ENCODE measurements at places on chromosomes 2 and 18.
A peak's percentile ranks its signal among the peaks of the same experiment; 100 is the strongest.

DNA sequence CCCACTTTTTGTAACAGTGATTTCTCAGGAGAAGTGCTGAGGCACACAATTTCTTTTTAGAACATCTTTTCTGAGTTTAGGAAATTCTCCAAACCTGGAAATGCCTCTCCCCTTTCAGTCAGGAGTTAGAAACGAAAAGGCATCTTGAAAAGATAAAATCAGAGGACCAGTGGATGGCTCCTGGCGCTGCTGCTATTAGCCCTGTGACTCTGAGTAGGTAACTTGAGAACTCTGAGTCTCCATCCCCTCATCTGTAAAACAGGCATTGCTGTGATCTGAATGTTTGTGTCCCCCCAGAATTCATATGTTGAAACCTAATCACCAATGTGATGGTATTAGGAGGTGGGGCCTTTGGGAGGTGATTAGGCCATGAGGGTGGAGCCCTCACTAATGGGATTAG is 50.2 kb downstream of the EHD3 start:
- no peak for DNase-seq

DNA sequence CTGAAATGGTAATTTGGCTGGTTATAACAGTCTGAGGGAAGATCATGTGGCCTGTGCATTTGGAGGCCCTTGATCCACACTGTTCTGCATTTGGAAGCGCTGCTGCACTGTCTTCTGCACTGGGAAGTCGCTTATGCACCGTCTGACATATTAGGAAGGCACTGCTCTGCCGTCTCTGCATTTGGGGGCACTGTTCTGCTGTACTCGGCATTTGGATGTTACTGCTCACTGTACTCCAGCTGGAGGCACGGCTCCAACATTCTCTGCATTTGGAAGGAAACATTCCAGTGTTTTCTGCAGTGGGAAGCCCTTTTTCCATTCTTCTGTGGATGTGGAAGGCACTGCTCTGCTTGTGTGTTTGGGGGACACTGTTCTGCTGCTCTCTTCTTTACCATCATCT is 9.6 kb upstream of the PROM2 start:
- DNase-seq = no peak

DNA sequence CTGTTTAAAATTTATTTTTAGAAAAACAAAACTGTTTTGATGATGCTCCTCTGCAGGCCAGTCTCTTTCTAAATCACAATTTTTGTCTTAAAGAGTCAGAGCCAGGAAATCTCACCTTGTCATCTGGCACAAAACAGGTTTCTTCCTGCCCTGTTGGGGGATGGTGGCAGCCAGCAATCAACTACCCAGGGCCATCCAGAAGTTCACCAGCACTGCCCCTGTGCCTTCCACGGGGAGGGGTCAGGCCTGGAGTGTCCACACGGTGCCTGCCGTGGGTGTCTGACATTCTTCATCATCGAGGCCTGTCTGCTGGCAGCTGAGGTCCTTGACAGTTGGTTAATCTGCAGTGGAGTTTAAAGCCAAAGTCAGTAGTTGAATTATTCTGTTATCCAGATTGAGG is 40.0 kb upstream of the BMP10 start:
- DNase-seq = no peak

DNA sequence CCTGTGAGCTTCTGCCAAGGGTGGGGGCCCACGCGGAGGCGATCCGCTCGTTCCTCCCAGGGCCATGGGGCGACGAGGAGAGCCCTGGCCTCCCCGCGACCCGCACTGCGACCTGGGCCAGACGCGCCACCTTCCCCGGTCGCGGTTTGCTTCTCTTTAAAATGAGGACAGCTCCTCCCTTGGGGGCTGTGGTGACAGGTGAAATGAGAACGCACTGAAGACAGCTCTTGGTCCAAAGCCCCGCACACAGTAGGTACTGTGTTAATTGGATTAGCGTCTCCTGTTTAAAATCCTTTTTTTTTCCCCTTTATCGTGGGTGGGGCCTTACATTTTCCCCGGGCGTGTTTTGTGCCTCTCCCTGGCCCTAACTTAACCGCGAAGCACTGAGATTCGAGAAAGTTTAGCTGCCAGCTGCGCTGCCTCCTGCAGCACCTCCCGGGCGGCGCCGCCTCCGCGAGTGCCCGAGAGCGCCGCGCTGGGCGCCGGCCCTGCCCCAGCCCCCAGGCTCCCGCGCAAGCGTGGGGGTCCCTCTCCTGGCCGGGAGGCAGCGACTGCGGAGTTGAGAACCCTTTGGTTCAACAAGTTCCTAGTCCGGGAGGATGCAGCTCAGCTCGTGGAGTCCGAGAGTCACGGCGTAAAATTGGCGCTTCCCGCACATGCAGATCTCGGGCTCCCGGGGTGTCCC is 1.1 kb downstream of the HPCAL1 start:
- DNase-seq = peak; percentile 38

DNA sequence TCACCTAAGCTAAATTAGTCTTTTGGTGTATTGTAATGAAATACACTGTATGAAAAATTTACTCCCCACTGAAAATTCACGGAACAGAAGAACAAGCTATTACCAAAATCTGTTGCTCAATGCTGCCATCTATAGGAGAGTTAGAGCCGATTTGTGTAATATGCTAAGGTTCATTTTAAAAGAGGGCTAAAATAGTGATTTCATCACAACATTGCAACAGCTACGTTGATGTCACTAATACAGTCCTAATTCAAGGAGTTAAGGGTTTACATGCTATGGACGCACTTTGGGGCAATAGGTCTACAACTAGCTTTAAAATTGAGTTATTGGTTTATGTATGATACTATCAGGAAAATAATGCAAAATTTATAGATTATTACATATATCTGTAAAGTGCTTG is 3.0 kb upstream of the IRS1 start:
- DNase-seq = peak; percentile 83

- DNase-seq = no peak
Measured at GRCh38 chr2:42054714-42055430, 7.1 kb downstream of the PKDCC start.

- peak; percentile 77 for DNase-seq
Measured at GRCh38 chr2:69185807-69186206, 172.8 kb downstream of the ANTXR1 start.

GRCh38 chr2:14978845-14979244 is 346.3 kb downstream of the LRATD1 start:
- DNase-seq = no peak

DNA sequence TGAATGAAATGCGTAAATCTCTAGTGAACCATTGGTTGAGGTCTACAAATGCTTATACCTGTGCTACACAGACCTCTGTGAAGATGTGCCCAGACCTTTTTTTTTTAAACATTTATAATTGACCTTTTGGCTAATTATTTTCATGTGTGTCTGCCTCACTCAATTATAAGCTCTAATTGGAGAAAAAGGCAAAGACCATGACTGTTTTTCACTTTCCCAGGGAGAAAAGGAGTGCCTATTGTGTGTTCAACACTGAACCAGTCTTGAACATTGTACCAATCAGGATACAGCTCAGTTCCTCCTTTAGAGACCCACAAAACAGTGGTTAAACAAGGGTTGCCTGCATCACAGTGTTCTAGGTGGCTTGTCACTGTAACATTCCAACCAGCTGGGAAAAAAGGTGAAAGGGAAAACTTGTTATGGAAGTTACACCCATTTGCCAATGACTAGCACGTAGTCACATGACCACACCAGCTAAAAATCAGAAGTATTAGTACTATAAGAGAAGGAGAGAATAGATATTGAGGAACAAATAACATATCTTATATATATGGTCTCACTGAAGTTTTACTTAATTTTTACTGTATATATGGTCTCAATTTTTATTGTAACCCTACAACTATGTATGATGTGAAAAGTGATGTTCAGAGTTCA is 13.4 kb downstream of the TANK start:
- DNase-seq = no peak

- DNase-seq = no peak
Measured at GRCh38 chr2:113698892-113699447, 57.5 kb downstream of the SLC35F5 start.

DNA sequence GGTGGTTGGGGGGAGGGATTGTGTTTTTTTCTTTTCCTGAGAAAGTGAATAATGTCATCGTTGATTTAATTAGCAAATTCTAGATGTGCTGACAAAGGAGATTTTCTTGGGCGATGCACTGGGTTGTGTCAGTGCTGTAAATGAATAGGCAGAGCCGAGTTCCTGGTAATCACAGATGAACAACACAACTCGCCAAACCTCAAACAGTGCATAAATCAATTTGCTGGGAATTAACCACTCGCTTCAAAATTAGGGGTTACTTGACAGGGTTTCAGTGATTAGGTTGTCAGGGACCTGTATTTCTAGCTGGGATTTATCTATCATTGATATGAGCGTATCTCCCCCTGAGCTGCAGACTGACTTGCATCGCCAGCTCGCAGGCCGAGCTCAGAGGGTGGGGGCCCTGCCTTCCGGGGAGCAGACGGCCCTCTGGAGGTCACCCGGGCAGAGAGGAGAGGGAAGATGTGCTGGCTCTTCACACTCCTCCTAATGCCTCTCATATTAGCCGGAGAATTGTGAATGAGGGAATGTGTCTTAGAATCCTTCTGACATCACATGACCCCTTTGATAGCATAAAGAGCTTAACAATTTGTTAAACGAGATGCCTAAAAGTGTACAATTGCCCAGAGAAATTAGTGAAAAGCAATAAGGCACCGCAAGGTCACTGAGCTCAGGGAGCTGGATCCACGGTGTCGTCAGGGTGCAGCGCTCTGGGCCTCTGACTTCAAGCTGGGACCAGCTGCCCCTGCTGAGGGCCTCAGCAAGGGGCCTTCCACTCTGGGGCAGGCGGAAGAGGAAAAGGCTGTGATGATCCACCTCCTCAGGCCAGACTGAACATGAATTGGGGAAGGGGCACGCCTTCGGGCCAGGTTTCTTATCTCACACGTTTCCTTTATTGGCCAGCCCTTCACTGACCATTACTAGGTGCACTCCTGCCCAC is 48.9 kb downstream of the SMIM21 start:
- DNase-seq = no peak

DNA sequence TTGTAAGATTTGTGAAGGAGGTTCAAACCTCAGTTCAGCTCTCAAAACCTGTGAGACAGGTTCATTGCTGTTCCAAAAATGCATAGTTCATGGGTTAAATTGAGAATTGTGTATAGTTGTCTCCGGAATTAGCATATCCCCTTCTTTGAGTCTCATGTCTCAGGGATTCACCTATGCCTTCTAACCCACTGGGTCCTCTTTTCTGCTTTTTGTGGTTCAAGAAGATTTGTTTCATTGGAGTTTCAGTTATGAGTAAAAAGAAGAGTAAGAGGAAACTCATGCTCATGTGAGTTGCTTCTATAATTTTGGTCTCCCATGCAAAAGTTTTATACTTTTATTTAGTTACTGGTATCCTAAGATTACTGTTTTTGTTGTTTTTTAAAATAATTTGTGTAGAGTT is 1219.8 kb upstream of the ZEB2 start:
- DNase-seq = no peak

DNA sequence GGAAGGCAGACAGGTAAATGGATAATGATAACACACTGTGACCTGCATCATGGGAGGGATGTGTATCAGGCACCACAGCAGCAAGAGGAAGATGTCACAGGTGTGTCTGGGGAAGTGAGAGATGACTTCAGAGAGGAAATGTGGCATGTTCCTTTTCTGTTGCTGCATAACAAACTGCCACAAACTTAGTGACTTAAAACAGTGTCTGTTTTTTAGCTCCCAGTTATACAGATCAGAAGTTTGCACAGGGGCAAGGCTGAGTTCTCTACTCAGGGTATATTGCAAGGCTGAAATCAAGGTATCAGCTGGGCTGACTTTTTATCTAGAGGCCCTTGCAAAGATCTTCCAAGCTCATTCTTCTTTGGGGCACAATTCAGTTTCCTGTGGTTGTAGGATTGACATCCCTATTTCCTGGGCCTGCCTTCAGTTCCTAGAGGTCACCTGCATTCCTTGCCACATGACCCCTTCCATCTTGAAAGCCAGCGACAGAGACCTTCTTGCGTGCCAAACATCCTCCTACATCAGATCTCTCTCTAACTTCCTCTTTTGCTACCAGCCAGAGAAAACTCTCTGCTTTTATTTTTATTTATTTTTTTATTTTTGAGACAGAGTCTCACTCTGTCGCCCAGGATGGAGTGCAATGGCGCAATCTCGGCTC is 2.1 kb upstream of the MAP3K2 start:
- DNase-seq = no peak

- no peak for DNase-seq
Measured at GRCh38 chr2:156522864-156523440, 86.8 kb downstream of the GPD2 start.

GRCh38 chr2:26269571-26270158 is 24.9 kb downstream of the HADHB start:
- no peak for DNase-seq

- no peak for DNase-seq
Measured at GRCh38 chr18:69941183-69941582, 6.5 kb downstream of the CD226 start.

DNA sequence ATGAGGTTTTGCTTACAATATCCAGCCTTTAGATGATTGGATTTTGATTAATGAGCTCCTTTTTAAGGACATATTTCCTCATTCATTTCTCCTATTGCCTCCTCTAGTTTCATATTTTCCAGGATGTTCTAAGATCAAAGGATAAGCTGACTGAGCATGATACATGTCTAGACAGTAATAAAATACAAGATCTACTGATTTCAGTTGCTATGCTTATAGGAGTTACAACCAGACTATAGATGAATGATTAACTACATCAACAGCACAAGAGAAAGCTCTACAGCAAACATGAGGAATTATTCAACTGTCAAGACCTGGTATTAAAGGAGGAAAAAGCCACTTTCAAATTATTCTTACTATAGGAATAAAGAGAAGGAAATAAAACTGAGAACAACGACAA is 85.0 kb upstream of the LINC00305 start:
- DNase-seq = no peak

GRCh38 chr2:200787351-200788120 is 24.2 kb upstream of the BZW1 start:
- DNase-seq = peak; percentile 95

DNA sequence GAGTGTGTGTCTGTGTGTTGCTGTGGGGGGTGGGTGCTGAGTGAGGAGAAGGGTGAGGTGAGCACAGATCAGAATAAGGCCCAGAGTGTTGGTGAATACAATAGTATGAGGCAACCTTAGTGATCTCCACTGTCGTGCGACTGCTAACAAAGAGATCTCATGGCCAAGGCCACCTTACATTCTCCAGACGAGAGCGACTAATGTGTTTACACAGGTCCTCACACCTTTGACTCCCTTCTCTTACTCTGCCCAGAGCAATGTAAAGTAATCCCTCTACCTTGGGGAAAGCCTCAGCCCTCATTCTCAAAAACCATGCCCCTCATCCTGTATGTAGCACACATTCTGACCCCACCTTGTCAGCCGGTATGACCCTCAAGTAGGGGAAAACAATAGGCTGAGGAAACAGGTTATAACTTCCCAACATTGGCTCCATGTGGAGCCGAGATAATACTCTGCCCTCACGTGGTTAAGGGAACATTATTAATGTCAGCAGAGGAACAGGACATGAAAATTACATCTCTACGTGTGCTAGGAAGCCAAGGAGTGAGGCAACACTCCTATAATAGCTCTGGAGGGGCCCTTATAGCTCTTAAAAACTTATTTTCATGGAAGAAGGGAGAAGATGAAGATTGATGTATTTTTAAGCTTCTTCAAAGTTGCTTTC is 323.0 kb upstream of the NT5C1B start:
- no peak for DNase-seq
